ENCODE measurements at places on chromosomes 16 and 17.

GRCh38 chr16:77873066-77873465 lies 84.7 kb downstream of the VAT1L start:
- no peak for DNase-seq

- DNase-seq, result no peak
Observed at GRCh38 chr16:46859719-46860152, 24.4 kb upstream of the GPT2 start.

DNA sequence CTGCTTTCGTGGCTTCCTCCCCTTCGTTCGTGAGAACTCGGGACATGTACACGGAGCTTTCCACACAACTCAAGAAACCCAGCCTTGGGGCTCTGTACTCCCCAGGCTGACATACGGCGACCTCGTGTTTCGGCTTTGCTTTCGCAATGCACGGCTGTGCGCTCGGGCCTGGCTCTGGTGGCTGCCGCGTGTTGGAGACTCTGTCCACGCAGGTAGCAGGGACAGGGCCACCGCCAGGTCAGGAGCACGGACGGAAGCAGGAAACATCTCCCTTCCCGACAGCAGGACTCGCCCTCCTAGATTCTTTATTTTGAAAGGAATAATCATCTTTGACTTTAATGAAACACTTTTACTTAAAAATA lies 17.3 kb downstream of the UTS2R start:
- DNase-seq, result no peak

DNA sequence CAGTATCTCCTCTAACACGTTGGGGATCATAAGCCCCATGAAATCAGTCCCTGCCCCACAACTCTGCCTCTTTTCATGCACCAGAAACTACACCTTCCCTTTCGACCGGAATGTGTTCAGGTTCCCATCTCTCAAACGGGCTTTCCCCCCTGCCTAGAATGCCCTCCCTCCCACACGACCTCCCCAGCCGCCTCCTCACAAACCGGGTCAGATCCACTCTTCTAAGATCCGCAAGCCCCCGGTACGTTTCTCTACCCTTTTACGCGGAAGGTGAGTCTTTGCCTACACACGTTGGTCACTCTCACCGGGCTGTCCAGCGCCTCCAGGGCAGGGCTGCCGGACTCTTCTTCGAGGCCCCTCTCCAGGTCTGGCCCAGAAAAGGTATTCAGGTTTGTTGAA lies 708 bp downstream of the DHX33 start:
- peak; percentile 5 for DNase-seq

GRCh38 chr17:12958786-12959185 lies 59.0 kb downstream of the ELAC2 start:
- no peak for DNase-seq

GRCh38 chr17:19003543-19004420 lies 782 bp downstream of the FAM83G start:
- DNase-seq, result peak; percentile 9

- DNase-seq, result no peak
Observed at GRCh38 chr16:10756574-10756973, 12.9 kb downstream of the NUBP1 start.

DNA sequence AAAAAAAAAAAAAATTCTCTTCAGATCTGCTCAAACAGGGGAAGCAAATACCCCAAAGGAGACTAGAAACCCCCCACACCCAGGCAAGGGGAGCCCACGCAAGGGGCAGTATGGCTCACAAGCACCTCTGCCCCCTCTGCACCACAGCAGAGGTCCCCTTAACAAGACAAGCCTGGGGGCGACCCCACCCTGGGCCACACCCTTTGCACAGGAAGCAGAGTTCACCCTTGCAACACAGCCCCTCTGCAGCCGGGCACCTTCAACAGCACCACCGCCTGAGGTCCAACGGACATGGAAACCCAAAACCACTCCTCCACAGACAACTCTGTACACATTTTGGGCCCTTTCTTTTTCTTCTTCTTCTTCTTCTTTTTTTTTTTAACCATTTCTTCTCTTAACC lies 12.8 kb downstream of the AXIN1 start:
- DNase-seq, result no peak

- DNase-seq, result peak; percentile 67
Observed at GRCh38 chr17:15171167-15172047, 93.7 kb downstream of the PMP22 start.

GRCh38 chr17:72494566-72494965 lies 373.7 kb downstream of the SOX9 start:
- DNase-seq, result no peak

- no peak for DNase-seq
Observed at GRCh38 chr16:84438971-84439696, 65.3 kb downstream of the MEAK7 start.

DNA sequence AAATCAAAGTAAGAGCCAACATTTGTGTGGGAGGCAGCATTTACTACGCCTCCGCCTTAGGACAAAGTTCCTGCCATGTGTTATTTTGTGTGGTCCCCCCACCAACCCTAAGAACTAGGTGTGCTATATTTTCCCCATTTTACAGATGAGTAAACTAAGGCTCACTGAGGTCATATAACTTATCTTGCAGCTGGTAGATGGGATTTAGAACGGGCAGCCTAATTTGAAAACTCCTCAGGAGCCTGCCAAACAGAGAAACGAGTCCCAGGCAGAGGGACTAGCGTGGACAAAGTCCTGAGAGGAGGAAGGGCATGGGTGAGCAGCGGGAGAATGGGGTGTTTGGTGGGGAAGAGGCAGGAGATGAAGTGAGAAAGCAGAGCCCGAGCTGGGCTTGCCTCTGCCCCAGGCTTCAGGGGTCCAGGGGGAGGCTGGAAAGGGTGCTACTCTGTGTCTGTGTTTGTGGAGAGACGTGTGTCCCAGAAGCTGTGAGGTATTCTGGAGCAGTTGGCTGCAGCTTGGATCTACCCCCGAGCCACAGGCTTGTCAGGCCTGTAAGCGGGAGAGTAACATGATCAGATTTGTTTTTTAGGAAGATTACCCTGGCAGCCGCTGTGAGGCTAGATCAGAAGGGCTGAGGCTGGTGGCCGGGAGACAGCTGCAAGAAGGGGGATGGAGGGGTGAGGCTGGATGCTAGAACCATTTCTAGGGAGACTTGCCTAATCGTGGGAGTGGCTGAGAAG lies 5.0 kb downstream of the MLLT6 start:
- no peak for DNase-seq

DNA sequence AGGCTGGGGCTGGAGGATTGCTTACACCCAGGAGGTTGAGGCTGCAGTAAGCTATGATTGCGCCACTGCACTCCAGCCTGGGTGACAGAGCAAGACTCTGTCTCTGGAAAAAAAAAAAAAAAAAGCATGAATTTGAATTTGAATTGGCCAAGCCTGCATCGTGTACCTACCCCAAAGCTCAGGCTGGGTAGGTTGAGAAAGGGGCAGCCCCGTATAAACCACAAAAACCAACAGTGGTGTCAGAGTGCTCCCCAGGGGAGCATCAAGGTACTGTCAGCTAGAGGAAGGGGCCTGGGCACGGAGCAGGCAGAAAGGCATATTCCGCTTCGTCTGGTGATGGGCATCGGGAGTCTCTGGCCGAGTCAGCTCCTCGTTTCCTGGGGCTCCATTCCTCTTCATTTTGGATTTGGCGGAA lies 40.9 kb downstream of the RAP1GAP2 start:
- DNase-seq, result no peak

DNA sequence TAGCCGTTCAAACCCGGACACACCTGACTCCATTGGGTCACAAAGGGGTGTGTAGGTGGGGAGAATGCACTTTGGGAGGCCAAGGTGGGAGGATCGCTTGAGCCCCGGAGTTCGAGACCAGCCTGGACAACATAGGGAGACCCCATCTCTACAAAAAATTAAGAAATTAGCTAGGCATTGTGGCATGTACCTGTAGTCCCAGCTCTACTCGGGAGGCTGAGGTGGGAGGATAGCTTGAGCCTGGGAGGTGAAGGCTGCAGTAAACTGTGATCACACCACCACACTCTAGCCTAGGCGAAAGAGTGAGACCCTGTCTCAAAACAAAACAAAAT lies 942 bp upstream of the PHOSPHO1 start:
- no peak for DNase-seq

DNA sequence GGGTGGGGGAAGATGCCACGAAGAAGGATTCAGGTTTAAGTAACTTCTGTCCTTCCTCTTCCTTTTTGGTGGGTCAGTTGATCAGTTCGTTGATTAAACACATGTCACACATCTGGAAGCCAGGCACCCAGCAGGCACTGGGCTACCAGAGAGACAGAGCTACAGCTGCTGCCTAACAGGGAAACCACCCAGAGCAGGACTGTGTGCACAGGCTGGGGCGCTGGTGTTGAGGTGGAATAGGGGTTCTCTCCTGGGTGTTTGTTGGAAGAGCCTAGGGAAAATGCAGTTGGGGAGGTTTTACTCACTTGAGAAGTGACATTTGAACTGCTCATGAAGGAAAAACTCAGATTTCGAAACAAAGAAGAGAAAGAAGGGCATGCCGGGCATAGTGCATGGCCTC lies 152.4 kb downstream of the IRX5 start:
- DNase-seq, result no peak

GRCh38 chr16:4572715-4573114 lies 16.6 kb downstream of the C16orf96 start:
- no peak for DNase-seq

- DNase-seq, result peak; percentile 77
Observed at GRCh38 chr16:50671644-50672260, 9.4 kb downstream of the SNX20 start.

DNA sequence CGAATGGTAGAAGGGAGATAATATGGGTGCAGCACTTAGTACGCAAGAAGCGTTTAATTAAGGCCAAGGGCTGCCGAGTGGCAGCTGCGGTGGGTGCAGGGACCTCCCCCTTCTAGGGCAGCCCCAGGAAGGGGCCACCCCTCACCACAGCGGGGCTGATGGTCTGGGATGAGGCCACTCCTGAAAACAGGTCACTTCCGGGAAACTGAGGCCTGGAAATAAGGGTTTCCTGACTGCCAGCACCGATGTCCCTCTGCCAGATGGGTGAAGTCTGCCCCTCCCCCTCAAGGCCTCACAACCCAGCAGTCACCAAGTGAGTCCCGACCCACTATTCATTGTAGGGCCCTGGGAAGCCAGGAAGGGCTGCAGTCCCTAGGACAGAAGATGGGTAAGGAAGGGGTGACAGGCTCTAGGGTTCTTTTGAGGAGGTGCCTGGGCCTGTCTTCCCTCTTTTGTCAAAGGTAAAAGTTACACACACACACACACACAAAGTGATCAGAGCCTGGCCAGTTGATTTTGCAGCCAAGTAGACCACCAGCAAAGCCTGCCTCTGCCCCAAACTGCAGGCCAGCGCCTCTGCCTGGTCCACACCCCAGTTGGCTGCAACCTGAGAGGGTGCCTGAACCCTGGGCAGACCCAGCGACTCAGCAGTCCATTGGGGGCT lies 12.5 kb downstream of the SREBF1 start:
- peak; percentile 47 for DNase-seq

- DNase-seq, result no peak
Observed at GRCh38 chr16:30561089-30561816, 3.1 kb upstream of the ZNF764 start.

DNA sequence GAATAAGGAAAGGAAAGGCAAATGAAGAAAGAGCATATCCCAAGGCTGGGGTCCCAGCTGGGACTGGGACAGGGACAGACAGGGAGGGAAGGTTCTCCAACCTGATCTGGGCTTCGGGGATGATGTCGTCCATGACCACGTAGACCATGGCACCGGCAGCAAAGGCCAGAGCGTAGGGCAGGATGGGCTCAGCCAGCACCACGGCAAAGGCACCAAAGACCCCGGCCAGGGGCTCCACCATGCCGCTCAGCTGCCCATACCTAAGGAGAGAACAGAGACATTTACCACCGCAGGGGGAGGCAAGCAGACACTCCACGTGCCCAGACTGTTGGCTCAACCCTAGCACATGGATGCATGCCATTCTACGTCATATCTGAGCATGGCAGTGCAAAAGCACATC lies 443.8 kb downstream of the SLC39A11 start:
- DNase-seq, result no peak

DNA sequence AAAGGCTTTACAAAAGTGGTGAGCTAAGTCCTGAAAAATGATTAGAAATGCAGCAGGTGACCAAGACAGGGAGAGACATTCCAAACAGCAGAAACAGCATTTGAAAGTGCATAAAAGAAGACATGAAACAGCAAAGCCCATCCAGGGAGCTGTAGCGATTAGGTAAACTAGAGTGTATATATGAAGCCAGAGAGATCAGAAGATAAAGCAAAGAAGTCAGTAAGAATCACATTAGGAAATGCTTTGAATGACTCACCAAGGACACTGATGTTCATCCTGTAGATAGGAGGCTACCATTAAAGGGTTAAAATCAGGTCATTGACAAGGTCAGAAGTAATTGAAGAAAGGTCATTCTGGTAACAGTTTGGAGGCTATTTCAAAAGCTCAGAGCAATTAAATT lies 27.6 kb upstream of the VAT1L start:
- DNase-seq, result no peak

DNA sequence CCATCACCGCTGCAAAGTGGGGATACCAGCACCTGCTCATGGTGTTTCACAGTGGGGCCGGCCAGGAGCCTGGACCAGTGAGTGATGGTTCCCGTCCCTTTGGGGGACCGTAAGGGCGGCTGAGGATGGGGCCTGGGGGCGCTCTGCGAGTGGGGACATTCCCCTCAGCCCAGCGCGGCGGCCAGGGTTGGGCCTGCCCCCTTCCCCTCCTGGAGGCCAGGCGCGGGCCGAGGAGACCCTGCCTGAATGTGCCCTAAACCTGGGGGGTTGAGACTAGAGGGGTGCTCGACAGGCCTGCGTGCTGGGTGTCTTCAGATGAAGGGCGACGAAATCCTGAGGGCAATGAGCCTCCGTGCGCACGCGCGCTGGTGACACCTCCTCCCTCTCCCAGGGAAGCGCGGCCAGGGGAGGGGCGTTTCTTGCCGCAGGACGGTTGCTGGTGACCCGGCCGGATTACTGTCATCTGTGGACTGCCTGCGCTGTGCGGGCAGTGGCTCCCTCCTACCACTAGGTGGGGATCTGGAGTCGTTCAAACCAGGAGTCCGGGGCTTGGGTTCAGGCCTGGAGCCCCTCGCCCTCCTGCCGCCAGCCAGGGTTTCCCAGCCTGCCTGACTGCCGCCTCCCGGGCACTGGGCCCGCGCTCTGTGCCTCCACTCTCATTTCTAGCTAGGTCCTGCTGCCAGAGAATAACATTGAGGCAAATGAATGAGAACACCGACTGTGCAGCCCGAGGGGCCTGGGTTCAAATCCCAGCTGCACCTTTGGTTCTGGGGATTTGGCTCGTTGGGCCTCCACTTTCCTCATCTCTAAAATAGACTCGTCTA lies 17.1 kb downstream of the TBX2 start:
- DNase-seq, result peak; percentile 75

GRCh38 chr16:57013229-57013628 lies 23.9 kb downstream of the NLRC5 start:
- no peak for DNase-seq

- no peak for DNase-seq
Observed at GRCh38 chr16:30383521-30383920, 1.2 kb upstream of the SEPTIN1 start.

DNA sequence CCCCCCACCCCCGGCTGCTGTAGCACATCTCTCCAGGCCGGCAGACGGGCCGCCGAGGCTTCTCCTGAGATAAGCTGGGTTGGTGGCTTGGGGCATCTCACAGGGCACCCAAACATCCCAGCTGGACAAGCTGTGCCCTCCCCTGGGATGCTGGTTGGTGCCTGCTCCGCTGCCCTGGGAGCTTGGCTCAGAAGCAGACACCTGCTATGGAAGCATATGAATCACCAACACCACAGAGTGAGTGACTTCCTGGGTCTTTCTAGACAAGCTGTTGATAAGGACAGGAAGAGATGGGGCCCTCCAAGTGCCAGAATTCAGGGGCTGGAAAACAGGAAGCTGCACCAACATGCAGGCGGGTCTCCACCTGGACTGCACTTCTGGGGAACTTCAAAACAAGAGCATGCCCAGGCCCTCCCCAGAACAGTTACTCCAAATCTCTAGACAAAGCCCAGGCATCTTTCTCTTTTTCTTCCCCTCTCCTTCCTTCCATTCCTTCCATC lies 13.7 kb downstream of the C16orf95 start:
- DNase-seq, result no peak

Measured in RPMI8226 (cell line).